ENCODE measurements at places on chromosomes 16 and 17. TPM values are rescaled to one million over a fixed set of nuclear protein-coding genes. Genes with fewer than 3 reads are reported as not detected.

Gene DOK4
- 19.4 TPM for total RNA-seq

Gene CHMP1A
- 117 TPM for total RNA-seq

Gene APOH
- not detected for total RNA-seq

Gene NECAB2
- not detected for total RNA-seq

Gene SLC16A13
- total RNA-seq, result 2.0 TPM

Gene NHLRC4
- total RNA-seq, result 0.74 TPM

Gene MYO1D
- total RNA-seq, result 44.7 TPM

Gene PPP1R27
- not detected for total RNA-seq

DNA sequence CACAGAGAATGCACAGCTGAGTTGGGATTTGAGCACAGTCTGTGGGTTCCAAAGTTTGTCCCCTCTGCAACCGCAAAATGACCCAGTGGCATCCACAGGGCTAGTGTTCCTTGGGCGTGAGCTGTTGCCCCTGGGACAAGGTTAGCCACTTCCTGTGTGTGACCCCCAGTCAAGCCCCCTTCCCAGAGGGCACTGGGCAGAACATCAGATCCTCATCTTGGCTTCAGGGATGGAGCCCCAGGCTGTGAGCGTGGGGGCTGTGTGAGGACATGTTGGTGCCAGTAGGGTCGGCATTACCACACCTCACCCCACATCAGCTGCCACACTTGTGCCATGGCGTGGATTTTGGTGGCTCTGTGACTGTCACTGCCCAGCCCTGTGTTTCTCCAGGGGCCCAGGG is 55.3 kb downstream of the USP22 start:
- DNase-seq, result no peak

- no peak for DNase-seq
These were observed at the start of gene PRSS22 for GRCh38 chr16:2857451-2858244. Gene PRSS22 (minus strand): TSS chr16:2858170. CDS start chr16:2858104, 66 bp downstream.

DNA sequence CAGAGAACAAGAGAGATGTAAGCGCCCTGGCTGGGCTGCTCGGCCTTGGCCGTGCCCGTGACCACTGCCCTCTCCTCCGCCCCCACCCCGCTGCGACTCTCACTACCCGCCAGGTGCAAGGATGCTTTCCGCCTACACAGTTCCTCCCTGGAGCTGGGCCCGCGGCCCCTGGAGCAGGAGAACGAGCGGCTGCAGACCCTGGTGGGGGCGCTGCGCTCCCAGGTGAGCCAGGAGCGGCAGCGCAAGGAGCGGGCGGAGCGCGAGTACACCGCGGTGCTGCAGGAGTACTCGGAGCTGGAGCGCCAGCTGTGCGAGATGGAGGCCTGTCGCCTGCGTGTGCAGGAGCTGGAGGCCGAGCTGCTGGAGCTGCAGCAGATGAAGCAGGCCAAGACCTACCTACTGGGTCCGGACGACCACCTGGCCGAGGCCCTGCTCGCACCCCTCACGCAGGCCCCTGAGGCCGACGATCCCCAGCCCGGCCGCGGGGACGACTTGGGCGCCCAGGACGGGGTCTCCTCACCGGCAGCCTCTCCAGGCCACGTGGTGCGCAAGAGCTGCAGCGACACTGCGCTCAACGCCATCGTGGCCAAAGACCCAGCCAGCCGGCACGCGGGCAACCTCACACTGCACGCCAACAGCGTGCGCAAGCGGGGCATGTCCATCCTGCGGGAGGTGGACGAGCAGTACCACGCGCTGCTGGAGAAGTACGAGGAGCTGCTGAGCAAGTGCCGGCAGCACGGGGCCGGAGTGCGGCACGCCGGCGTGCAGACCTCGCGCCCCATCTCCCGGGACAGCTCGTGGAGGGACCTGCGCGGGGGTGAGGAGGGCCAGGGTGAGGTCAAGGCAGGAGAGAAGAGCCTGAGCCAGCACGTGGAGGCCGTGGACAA is 9.2 kb upstream of the MRPL58 start:
- DNase-seq, result no peak

DNA sequence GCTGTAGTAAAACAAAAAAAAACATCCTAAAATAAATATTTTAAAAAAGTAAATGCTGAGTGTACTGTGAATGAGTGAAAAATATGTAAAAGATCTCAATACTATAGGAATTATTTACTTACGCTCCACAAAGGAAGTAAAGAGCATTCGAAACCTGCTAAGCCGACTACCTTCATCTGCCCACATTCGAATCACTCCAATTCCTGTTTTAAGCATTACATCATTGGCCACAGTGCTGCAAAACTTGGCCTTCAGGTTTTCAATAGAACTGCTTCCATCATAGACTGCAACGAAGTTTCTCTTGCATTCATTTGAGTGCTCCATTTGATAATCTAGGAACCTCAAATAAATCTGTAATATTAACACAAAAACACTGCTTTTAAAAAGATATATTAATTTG is 34.4 kb downstream of the NETO2 start:
- DNase-seq, result no peak

GRCh38 chr17:2963332-2964027 is 99.9 kb downstream of the OR1D5 start:
- no peak for DNase-seq

- no peak for DNase-seq
These were observed 141.7 kb downstream of the MRM1 start for GRCh38 chr17:36743130-36743529.

- DNase-seq, result no peak
These were observed 12.8 kb downstream of the ITGAE start for GRCh38 chr17:3788200-3788599.

- peak; percentile 37 for DNase-seq
These were observed 11.5 kb upstream of the IGF2BP1 start for GRCh38 chr17:48985436-48986245.

- DNase-seq, result no peak
These were observed 7.2 kb upstream of the USP10 start for GRCh38 chr16:84692451-84693214.

DNA sequence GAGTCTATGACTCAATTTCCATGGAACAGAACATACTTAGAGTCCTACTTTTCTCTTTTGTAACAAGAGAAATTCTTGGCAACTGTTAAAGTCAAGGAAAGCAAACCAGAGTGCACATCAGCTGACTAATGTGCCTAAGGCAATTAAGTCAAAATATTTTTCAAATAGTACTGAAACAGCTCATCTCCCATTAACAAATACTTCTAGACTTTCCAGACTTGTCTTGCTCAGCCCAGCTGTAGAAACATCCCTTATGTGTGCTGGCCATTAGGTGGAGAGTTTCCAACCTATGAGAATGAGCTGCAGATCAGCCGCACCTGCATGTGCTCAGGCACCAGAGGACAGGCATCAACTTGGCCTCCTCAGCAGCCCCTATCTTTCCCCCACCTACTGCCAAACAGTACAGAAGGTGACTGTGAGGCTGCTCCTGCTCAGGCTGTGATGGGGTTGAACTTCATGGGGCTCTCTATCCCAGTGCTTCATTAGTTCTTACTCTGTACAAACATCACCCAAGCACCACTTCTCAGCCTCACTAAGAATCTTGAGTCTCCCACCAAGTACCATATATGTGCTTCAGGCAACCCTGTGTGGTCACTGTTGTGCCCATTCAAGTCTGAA is 32.2 kb downstream of the TEX2 start:
- DNase-seq, result no peak

- no peak for DNase-seq
These were observed 191.5 kb upstream of the MAF start for GRCh38 chr16:79792076-79792475.

DNA sequence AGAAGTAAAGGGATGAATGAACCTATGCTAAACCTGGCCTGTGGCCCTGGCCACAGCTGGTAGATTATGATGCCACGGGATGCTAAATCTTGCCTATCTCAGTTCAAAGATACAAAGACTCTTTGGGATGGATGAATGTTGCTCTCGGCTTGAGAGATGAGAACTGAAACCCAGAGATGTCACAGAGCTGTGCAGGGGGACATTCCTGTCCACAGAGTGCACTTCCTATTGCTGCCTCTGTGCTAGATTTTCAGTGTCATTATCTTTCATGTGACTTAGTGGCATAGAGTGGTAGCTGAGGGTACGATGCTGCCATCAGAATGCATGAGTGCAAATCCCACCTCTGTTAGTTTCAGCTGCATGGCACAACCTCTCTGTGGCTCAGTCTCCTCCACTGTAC is 2.3 kb upstream of the MT1M start:
- DNase-seq, result no peak

GRCh38 chr17:71184716-71185115 is 936.1 kb upstream of the SOX9 start:
- DNase-seq, result no peak

DNA sequence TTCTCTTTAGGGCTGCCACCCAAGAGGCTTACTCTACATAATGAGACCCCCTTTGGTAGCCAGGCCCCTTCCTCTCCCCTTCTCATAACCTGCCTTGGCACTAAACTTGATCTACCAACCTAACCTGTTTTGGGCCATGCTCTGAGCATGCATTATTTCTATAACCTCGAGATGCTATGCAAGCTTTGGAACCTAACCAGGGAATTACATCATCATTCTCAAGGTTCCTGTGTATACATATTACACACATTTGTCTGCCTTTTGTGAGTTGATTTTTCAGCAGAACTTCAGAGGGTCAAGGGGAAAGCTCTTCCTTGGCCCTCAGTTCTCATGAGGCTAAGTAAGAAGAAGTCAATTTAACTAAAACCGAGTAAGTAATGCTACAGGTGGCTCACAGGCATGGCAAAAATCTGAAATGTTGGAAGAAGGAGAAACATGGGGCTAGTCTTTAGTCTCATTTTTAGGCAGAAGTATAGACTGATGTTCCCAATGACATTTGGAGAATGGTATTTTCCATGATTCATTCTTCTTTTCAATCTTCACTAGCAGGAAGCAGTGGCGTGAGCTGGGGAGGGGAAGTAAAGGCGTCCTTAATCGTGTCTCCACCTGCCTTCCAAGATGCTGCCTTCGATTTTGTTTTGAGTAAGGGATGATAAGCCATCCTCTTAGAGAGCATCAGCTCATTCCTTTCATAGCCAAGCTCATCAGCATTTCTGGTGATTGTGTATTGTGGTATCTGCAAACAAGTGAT is 308.4 kb downstream of the ABCC12 start:
- DNase-seq, result no peak

DNA sequence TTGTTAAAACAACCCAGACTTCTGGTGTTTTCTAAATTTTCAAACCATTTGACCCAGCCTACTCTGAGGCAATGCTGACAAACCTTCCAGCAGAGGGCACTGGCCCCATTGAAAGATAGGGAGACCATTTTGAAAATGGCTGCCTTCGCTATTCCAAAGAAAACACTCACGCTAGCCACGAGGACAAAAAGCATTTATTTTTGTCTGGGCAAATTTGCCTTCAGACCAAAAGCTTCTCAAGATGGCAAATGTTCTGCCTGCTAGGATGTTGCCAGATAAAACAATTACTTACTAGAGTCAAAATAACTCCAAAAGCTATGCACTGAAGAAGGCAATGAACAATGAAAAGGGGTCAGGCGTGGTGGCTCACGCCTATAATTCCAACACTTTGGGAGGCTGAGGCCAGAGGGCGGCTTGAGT is 296.7 kb upstream of the IRX5 start:
- DNase-seq, result no peak

DNA sequence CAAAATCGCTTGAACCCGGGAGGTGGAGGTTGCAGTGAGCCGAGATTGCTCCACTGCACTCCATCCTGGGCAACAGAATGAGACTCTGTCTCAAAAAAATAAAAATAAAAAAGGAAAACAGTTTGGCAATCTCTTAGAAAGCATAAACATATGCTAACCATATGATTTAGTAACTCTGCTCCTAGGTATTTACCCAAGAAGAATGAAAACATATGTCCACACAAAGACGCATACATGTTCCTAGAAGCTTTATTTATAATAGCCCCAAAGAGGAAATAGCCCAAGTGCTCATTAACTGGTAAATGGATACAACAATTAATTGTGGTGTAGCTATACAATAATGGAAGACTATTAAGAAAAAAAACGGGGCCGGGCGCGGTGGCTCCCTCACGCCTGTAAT is 18.5 kb upstream of the CDH1 start:
- DNase-seq, result no peak

DNA sequence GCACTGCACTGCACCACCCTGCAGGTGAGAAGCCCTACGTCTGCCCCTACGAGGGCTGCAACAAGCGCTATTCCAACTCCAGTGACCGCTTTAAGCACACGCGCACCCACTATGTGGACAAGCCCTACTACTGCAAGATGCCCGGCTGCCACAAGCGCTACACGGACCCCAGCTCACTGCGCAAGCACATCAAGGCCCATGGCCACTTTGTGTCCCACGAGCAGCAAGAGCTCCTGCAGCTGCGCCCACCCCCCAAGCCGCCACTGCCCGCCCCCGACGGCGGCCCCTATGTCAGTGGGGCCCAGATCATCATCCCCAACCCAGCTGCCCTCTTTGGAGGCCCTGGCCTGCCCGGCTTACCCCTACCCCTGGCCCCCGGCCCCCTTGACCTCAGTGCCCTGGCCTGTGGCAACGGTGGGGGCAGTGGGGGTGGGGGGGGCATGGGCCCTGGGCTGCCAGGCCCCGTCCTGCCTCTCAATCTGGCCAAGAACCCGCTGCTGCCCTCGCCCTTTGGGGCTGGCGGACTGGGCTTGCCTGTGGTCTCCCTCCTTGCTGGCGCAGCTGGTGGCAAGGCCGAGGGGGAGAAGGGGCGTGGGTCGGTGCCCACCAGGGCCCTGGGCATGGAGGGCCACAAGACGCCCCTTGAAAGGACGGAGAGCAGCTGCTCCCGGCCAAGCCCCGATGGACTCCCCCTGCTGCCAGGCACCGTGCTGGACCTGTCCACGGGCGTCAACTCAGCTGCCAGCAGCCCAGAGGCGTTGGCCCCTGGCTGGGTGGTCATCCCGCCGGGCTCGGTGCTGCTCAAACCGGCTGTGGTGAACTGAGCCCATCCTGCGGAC is 14.2 kb downstream of the PAM16 start:
- no peak for DNase-seq

DNA sequence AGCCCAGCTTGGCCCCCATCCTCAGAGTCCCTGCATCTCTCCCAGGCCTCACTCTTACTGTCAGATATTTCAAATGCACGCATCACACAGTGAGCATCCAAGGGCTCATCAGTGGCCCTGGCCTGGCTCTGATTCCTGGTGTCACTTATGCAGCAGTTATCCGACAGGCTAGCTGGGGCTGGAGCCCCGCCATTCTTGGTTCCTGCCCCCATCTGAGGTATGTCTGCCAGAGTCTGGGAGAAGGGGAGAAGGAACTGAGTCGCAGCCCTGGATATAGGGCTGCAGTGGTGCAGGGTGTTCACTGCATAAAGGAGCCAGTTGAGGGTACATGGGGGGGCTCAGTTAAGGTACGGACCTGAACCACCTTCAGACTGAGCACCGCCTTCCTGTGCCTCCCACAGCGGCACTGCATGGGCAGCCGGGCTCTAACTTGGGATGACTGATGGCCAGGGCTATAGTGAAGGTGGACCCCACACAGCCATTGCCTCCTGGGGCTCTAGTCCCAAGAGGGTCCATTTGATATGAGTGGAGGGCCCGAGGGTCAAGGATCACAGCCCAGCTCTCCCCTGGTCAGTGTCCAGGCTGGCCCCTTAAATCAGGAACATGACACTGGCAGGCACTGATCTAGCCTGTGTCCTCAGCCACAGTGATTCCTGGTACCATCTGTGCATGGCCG is 1.8 kb upstream of the RASD1 start:
- DNase-seq, result no peak

DNA sequence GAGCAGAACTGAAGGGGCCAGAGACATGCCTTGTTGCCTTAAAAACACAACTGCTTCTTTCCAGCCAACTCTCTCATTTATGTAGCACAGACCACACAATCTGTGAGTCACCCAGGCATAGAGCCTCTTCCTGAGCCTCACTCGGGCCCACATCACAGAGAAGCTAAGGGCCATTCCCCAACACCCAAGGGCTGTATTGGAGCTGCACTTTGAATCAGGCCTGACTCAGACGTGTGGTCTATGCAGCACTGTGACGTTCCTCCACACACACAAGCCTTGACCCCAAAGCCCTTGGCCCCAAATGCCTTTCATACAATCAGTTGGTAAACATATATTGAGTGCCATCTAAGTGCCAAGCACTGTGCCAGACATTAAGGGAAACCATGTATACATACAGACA is 308.9 kb upstream of the DYNLRB2 start:
- no peak for DNase-seq

All from vagina (tissue), 2 donors.